Pons (tissue), 1 donor: ENCODE measurements at places on chromosomes 12 and 14.

GRCh38 chr14:101288436-101289229 lies 272.7 kb upstream of the DIO3 start:
- DNase-seq = no peak

DNA sequence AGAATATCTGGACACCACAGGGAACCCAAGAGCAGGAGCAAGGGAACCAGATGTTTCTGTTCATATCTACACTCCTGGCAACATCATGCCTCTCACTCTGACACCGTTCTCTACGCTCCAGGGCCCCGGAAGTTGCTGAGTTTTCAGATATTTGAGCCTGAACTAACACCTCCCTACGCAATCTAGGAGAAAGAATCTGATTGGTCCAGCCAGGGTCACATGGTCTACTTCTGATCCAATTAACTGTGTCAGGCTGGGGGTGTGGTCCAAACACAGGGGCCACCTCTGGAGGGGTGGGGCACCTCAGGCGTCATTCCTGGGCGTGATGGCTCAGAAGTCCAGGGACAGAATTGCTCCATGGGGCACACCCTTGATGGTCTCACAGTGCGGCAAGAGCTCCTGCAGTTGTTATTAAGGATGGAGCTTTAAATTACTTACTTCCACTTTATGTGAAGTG lies 165.5 kb downstream of the PTPN11 start:
- no peak for DNase-seq

GRCh38 chr12:54418441-54419087 lies 502 bp downstream of the ITGA5 start:
- no peak for DNase-seq

DNA sequence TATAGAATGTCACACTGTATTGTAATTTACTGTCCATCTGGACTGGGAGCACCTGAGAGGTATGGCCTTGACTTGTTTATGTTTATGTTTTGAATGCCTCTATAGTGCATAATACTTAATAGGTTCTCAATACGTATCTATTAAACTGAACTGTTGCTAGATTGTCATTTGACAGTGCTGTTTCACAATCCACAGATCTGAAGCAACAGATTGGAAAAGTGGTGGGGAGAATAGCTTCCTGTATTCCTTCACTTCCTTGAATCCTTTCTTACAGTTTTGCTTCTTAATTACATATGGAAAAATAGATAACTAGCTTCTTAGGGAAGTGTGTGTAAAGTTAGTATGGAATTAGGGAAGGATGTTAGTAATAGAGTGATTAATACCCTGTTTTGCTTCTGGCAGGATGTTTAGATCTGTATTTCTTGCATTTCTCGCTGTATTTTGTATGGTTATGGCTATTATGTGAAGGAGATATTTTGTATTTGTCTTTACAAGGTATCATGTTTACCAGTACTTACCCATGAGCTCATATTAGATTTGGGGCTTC lies 4.5 kb downstream of the CNOT2 start:
- DNase-seq = no peak

- no peak for DNase-seq
These were observed 7.5 kb upstream of the TRHDE start for GRCh38 chr12:72264548-72265175.

DNA sequence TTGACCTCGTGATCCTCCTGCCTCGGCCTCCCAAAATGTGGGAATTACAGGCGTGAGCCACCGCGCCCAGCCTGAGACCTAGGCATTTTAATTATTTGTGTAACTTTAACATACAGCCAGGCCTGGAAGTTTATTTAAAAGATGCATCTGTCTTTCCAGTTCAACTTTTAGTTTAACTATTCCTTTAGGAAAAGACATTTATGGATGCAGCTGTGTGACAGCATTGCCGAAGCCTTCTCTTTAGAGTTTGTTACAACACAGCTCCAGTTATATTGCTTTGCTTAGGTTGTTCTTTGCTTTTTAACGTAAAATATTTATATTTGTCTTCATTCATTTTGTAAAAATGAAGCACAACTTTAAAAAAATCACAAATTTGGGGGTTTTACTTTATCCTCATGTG lies 67.0 kb downstream of the DIP2B start:
- no peak for DNase-seq

DNA sequence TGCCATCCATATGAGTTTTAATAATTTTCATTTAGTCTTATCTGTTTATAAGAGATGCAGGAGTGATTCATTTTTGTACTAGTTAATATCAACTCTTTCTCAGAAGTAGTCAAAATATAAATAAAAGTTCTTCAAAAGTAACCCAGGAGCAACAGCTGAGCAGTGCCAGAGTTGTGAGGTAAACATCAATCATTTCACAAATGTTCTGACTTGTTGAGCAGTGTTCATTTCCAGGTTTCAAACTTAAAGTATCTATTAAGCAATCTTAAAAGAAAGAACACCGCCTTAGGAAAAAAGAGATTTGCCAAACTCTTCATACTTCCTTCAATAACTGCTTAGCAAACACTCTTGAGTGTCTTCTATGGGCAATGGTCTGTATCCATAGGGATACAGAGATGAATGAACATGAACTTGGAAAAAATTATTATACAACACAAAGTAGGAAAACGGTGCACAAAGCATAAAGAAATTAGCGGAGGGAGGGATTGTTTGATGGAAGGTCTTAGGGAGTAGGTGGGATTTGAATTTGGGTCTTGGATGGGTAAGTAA lies 41.9 kb upstream of the POC1B start:
- no peak for DNase-seq

- no peak for DNase-seq
These were observed 30.1 kb upstream of the NEDD1 start for GRCh38 chr12:96876966-96877365.

DNA sequence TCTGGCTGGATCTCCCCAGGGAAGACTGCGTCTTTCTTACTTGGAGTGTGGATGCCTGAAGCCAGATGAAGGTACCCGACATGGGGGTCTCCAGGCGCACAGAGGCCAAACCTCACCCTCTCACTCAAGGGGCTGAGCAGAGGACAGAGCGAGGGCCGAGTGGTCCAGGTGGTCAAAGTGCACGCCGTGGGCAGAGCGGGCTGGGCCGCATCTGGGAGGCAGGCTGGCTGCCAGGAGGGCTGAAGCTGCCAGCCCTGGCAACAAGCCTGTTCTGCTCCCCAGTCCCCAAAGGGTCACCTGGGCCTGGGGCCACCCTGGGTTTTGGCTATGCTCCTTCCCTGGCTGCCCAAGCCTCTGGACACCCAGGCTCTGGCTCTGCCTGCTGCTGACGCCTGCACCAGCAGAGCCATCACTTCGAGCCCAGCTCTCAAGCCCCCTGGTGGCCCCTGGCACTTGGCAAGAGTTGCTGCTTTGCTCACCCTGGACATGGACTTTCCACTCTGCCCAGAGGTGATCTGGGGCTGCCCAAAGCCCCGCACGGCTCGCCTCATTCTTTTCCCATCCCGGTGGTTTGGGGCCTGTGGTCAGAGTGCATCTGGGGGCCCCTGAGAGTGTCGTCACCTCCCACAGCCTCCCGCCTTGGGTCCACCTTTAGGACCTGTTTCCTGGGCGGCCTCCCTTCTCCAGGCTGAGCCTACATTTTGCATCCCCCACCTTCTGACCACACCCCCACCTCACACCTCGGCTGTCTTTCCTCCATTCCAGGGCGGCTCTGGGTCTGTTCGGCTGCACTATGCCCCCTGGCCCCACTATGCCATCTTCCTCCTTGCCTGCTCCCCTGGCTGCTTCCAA lies 2.8 kb downstream of the ADSS1 start:
- DNase-seq = no peak

DNA sequence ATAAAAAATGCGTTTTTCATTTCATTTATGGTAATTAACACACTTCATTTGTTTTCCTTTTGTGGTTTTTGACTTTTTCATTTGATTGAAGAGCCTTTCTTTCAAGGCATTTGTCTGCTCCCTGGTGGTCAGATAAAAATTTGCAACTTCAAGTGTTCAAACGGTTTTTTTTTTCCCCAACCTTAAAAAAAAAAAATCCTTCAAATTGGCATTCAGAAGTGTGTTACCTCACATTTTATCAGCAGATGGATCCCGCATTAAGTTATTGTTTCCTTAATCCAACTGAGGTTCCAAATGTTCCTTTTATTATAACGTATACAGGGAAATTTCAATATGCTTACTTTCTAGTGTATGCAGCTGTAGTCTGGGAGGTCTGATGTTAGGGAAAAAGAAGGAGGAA lies 47.2 kb downstream of the MYF5 start:
- DNase-seq = peak; percentile 43

- peak; percentile 62 for DNase-seq
These were observed 25.0 kb downstream of the OTUB2 start for GRCh38 chr14:94051115-94051514.

DNA sequence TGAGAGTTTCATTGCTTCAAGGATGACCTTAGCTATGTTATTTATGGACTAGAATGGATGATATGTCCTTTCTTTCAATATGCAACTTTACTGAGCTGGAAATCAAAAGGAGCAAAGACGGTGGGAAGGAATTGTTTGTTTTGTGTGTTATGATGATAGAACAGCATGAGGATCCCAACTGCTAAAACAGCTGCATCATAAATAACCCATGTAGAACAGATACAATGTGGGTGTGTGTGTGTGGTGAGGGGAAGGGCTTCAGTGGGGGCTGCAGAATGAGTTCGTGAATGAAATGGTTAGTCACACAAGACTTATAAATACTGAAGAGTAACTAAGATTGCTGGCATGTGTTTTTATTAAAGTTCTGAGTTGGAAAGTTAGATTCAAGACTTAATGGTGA lies 80.1 kb downstream of the DACT1 start:
- no peak for DNase-seq

- no peak for DNase-seq
These were observed 741.7 kb downstream of the VRK1 start for GRCh38 chr14:97538749-97539410.
